ENCODE measurements at places on chromosomes 6 and 20. TPM values are rescaled to one million over a fixed set of nuclear protein-coding genes. Genes with fewer than 3 reads are reported as not detected.

GRCh38 chr6:146240322-146240721, 211.5 kb downstream of the GRM1 start:
- no peak for DNase-seq
- peaks cover 3% of the 10 kb centered on the region for H3K27me3 ChIP-seq
- no peaks in the 10 kb centered on the region for H3K36me3 ChIP-seq
- no peaks in the 10 kb centered on the region for H3K4me1 ChIP-seq

GRCh38 chr6:19041906-19042305, 654.8 kb downstream of the RNF144B start:
- no peak overlapping the region for H3K4me3 ChIP-seq
- H3K4me1 ChIP-seq = no peaks in the 10 kb centered on the region
- H3K36me3 ChIP-seq = no peaks in the 10 kb centered on the region
- no peaks in the 10 kb centered on the region for H3K27me3 ChIP-seq
- no peak for DNase-seq
- no peak overlapping the region for H3K27ac ChIP-seq

- H3K36me3 ChIP-seq = no peaks in the 10 kb centered on the region
- no peak overlapping the region for H3K27ac ChIP-seq
- no peaks in the 10 kb centered on the region for H3K4me1 ChIP-seq
- H3K4me3 ChIP-seq = no peak overlapping the region
These were observed 91.3 kb upstream of the OGFRL1 start for GRCh38 chr6:71197267-71197666.

- H3K36me3 ChIP-seq = no peaks in the 10 kb centered on the region
- H3K4me3 ChIP-seq = no peak overlapping the region
- peaks cover 10% of the 10 kb centered on the region for H3K27me3 ChIP-seq
- no peak overlapping the region for H3K27ac ChIP-seq
These were observed 114.4 kb downstream of the NRSN1 start for GRCh38 chr6:24240380-24240928.

GRCh38 chr6:90107771-90108282, 188.8 kb downstream of the BACH2 start:
- H3K4me3 ChIP-seq = peak overlapping the region; percentile 33
- DNase-seq = no peak
- H3K36me3 ChIP-seq = peaks cover 20% of the 10 kb centered on the region
- peaks cover 94% of the 10 kb centered on the region for H3K4me1 ChIP-seq

DNA sequence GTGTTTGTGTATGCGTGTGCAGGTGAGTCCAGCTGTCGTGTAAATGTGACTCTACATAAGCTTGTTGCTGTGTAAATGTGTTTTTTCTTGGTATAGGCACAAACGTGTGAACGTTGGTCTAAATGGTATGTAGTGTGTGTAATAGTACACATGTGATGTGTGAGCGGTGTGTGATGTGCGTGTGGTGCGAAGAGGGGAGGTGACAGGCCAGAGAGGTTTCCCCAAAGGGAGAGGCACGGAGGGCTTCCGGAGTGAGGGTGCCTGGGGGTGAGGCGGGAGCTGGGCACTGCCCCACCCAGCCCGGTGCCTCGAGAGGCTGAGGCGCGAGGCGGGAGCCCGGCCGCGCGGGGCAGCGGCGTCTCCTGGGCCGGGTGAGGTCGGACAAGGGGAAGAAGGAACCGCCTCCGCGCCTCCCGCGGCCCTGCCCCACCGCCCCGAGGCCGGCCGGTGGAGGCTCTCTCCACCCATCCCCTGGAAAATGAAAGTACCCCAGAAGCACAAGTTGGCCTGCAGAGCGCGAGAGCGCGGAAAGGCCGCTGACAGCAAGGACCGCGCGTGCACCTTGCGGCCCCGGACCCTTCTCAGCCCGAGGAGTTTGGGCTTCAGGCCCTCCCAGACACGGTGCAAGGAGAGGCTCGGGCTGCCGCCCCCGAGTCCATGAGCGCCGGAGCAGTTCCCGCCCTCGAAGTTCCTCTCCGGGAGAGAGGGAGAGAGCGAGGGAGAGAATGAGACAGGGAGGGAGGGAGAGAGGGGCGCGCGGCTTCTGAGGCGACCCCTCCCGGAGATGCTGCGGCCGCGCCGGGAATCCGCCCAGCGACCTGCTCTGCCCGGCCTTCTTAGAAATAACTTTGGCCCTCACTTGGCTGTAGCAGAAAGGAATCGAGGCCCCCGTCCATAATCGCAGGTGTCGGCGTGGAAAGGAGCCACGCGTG, 43.2 kb upstream of the OSTM1 start:
- peak overlapping the region; percentile 90 for H3K4me3 ChIP-seq
- no peak for DNase-seq
- H3K27me3 ChIP-seq = peaks cover 49% of the 10 kb centered on the region
- peaks cover 5% of the 10 kb centered on the region for H3K36me3 ChIP-seq
- no peak overlapping the region for H3K27ac ChIP-seq

DNA sequence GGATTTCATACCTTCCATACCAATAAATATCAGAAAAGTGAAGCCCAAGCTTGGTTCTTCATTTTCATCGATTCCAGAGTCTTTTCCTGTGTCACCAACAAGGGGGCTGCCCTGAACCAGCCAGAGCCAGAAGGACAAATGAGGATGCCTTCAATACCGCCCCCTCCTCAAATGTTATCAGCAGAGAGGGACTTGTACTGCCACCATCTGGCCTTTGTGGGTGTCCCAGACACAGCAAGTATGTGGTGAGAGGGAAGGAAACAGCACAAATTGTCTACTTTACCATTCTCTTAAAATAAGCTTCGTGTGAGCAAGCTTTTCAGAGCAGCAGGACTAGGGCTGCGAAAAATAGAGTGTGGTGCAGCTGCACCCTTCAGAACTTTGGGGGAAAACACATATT, 165.3 kb downstream of the SOBP start:
- H3K4me3 ChIP-seq = no peak overlapping the region
- H3K4me1 ChIP-seq = peaks cover 14% of the 10 kb centered on the region
- no peak overlapping the region for H3K27ac ChIP-seq
- no peak for DNase-seq
- H3K27me3 ChIP-seq = no peaks in the 10 kb centered on the region

DNA sequence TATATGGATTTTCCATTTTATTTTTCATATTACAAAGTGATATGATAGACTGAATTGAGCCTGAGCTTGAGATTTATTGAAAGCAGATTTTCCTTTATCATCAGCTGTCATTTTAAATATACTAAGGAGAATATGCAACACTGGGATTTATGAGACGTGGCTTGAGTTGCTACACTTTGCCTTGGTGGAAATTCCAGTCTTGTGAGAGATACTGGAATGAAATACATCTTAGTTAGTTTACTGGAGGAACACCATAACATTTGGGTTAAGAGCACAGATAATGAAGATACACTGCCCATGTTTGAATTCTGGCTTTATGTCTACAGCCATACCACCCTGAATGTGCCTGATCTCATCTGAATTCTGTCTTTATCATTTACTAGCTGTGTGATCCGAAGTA, 86.5 kb upstream of the IFNGR1 start:
- peaks cover 33% of the 10 kb centered on the region for H3K4me1 ChIP-seq
- H3K27me3 ChIP-seq = no peaks in the 10 kb centered on the region
- no peaks in the 10 kb centered on the region for H3K36me3 ChIP-seq
- no peak overlapping the region for H3K27ac ChIP-seq
- no peak for DNase-seq

- DNase-seq = peak; percentile 13
- H3K36me3 ChIP-seq = no peaks in the 10 kb centered on the region
- H3K27me3 ChIP-seq = peaks cover 20% of the 10 kb centered on the region
- peak overlapping the region; percentile 41 for H3K27ac ChIP-seq
These were observed 66.0 kb downstream of the ZBTB2 start for GRCh38 chr6:151325075-151326050.

Gene ALDH5A1
- total RNA-seq = 18.8 TPM

Gene REM1
- not detected for total RNA-seq

Gene HAO1
- total RNA-seq = not detected

All from naive thymus-derived CD8-positive, alpha-beta T cell (primary cell).